ENCODE measurements at places on chromosomes 2 and 18.

GRCh38 chr2:239956818-239957261 is 68.3 kb downstream of the NDUFA10 start:
- DNase-seq: no peak

GRCh38 chr18:37457341-37457740 is 108.3 kb downstream of the CELF4 start:
- DNase-seq: no peak

GRCh38 chr2:136638193-136638592 is 127.2 kb upstream of the THSD7B start:
- no peak for DNase-seq

DNA sequence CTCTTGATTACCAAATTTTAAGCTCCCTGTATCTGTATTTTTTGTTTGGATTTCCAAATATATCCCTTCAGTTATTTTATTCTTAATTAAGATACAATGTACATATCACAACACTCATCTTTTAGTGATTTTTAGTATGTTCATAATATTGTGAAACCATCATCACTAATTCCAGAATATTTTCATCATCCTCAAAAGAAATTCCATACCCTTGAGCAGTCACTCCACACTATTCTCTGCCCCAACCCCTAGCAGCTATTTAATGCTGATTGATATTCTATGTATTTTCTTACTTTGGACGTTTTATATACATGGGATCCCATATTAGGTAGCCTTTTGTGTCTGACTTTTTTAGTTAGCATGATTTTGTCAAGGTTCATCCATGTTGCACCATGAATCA is 127.4 kb upstream of the SLC8A1 start:
- DNase-seq: no peak

DNA sequence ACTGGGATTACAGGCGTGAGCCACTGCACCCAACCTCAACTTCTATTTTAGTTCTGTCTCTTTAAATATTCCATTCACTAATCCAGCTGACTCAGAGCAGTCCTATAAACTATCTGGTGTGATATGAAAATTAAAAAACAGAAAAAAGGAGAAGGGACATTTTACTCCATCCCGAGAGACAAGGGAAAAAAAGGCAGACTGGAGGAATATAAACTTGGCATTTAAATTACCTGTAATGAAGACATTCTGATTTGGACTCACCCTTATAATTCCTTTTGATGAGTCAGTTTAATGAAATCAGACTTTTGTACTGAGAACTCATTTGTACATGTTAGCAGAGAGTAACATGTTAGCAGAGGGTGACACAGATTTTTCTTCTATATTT is 74.8 kb upstream of the RIOK3 start:
- DNase-seq: no peak

DNA sequence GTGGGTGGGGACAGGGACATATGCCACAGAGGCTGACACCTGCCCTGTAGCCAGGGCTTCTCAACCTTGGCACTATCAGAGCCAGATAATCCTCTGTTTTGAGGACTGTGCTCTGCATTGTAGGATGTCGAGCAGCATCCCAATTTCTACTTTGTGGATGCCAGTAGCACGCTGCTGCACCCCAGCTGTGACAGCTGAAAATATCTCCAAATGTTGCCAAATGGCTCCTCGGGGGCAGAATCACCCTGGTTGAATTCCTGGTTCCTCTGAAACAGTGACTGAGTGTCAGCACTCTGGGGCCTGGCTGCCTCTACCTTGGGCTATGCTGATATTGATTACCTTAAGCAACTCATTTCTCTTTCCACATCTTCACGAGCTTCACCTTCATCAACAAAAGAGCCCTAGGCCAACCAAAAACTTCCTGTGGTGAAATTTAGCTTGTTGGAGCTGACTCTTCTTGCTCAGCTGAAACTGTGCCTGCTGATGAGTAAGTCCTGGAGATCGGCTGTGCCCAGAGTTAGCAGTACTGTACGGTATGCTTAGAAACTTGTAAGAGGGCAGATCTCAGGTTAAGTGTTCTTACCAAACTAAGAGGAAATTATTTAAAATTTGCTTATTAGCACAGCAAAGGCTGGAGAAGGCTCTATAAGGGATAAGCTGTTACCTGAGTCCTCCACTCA is 138.1 kb downstream of the SEPTIN10 start:
- DNase-seq: no peak

- DNase-seq: no peak
Measured at GRCh38 chr18:63832470-63832869, 55.0 kb upstream of the SERPINB2 start.

DNA sequence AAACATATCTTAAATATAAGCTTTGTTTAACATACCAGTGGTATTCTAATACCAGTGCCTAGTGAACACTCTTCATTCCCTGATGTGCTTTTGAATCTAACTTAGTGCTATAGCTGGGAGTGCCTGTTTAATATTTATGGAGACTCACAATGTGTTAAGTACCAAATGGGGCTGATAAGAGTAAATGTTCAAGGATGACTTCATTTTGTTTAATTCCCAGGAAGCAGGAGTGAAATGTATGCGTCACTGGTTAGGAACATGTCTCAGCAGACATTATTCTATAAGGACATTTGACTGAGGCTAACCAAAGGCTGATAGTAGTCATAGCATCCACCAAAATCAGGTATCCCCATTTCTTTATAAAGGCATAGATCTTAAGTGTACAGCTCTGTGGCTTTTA is 31.7 kb upstream of the LINC00305 start:
- DNase-seq: no peak

DNA sequence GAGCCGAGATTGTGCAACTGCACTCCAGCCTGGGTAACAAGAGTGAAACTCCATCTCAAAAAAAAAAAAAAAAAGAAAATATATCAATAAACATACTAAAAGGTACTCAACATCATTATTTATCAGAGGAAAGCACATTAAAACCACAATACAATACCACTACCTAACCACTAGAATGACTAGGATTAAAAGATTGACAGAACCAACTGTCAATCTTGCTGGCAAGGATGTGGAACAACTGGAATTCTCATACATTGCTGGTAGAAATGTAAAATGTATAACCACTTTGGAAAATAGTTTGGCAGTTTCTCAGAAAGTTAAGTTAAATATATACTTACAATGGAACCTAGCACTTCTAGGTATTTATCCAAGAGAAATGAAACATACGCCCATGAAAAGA is 88.6 kb downstream of the B3GNT2 start:
- no peak for DNase-seq

GRCh38 chr2:234702731-234703225 is 205.9 kb upstream of the ARL4C start:
- no peak for DNase-seq

DNA sequence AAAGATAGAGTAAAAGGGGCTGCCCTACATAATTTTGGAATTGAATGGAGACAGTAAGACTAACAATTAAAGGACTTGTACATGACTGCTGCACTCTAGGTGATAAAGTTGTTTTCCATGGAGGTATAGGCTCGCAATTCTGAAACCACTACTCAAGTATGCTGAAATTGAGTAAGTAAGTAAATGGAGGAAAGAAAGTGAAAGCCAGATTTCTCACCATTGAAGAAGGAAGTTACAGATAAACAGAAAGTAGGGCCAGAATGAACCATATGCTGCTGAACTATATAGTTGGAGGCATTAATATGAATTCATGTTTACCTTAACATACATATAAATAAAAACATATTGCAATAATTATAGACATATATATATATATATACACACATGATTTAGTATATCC is 225.7 kb upstream of the ST6GAL2 start:
- DNase-seq: no peak

- no peak for DNase-seq
Measured at GRCh38 chr2:98524168-98524567, 79.5 kb downstream of the INPP4A start.

DNA sequence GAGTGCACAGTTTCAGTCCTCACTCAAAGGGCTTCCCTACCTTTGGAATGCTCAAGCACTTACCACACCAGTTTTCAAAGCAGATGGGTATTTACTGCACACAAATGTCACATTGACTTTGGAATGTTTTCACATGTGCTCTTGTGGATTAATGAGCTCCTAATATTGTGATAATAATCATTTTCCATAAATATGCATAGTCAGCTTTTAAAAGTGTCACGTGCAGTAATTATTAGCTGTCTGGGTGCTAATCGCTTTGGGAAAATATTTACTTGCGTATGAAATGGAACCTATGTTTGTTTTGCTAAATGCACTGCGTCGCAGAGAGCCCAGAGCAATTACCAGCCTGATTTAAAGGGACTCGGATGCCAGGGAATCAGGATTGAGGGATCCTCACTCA is 229.3 kb downstream of the SMAD2 start:
- no peak for DNase-seq

- no peak for DNase-seq
Measured at GRCh38 chr2:104599787-104600510, 254.0 kb upstream of the POU3F3 start.

- no peak for DNase-seq
Measured at GRCh38 chr18:79459946-79460480, 64.3 kb downstream of the NFATC1 start.

DNA sequence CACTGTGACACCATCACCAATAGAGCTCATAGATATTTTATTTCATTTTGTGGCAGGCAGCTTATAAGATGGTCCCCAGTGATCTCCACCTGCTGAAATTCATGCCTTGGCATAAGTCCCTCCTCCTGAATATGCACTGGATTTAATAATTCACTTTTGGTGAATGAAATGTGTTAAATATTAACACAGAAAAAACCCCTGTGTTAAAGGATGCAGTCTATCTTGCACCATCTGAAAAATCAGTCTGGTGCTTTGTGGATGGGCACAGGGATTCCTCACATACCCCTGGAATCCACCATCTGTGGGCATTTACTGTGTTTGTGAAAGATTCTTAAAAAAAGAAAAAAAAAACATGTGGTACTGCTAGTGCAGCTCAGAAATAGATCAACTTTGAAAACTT is 26.1 kb upstream of the WIPF1 start:
- DNase-seq: no peak

- peak; percentile 67 for DNase-seq
Measured at GRCh38 chr2:218003281-218003944, 618 bp upstream of the TNS1 start.

DNA sequence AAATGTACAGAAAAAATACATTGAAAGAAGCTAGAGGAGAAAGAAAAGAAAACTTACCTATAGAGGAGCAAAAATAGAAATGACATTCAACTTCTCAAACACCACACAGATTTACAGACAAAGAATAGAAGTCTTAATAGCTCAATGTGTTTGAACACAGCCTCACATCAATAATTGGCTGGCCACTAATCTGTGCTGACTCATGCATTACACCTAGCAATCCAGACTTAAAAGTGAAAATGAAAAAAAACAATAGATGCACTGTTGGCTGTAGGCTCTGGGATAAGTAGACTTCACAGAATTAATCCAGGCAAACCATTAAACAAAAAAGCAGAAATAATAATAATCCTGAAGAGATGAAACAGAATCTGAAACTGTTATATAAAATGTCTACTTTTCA is 961.3 kb upstream of the CELF4 start:
- DNase-seq: no peak

DNA sequence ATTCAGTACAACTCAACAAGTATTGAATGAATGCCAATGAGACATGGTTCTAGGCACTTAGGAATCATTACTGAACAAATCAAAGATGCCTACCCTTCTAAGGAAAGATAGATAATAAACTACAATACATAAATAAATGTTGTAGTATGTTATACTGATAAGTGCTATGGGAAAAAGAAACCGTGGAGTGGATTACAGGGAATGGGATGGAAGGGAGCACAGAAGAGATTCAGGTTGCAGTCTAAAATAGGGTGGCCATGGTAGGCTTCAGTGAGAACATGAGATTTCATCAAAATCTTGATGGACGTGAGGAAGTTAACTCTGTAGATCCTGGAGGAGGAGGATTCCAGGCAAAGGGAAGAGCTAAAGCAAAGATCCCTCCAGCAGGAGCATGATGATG is 17.9 kb upstream of the CREB1 start:
- DNase-seq: no peak

DNA sequence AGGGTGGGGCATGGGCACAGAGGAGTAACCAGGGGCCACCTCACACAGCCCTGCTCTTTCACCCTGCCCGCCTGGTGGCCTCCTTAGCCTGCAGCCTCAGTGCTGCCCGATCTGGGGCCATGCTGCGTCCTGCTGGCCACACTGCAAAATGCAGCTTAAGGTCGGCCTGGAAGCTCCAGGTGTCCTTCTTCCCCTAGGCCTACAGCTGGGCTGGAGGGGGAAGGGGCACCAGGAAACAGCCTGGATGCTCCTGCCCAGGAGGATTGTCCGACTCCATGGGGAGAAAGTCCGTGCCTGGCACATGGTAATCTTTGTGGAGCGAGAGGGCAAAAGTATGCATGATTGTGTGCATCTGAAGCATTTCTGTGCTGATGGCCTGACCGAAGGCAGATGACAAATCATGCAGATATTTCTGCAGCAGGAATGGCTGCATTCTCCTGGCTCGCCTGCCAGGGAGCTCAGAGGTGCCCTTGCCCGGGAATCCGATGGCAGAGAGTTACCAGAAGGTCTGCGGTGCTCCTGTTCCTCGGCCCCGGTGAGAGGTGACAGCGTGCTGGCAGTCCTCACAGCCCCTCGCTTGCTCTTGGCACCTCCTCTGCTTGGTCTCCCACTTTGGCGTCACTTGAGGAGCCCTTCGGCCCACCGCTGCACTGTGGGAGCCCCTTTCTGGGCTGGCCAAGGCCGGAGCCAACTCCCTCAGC is 12.8 kb upstream of the ALPP start:
- no peak for DNase-seq

DNA sequence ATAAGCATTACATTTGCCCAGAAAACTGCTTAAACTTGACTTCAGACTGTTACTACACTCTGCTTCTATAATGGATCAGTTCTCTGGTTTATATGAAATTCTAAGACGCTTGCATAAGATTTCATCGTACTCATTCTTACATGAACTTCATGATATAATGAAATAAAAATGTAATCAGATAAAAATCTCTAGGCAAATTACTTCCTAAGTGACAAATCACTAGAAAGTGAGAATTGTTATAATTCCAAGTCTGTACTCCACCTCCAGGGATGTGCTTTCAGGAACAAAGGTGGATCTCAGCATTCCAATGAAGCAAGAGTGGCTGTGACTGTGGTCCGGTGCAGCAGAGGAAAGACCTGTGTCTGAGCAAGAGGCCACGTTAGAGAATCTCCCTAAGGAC is 226.2 kb downstream of the PIEZO2 start:
- DNase-seq: no peak

DNA sequence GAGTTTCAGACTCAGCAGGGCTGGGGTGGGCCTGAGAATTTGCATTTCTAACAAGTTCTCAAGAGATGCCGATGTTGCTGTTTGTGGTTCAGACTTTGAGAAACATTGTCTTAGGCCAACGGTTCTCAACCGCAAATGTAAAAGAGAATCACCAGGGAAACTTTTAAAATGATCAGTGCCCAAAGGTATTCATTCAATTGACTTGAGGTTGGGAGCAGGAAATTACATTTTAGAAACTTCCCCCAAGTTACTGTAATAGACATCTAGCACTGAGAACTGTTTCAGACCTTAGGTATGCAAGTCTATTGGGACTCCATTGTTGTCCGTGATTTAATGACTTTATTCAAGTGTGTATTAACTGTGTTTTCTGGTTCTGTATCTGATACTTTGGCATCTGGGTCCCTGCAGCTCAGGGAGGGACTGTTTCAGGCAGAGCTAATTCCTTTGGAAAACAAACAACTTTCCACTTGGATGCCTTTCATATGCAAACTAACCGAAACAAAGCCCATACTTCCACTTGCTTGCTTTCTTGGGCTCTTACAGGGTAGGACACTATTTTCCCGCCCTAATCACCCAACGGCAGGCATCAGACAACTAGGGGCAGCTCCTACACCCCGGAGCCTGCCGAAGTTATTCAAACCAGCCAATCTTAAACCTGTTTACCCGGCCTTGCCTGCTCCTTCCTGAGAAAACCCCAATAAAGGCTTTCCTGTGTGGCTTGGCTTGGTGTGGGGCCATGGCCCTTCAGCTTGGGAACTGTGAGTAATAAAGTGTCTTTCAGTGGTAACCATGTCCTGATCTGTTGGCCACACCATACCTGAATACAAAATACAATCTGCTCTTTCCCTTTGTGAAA is 97.6 kb downstream of the POLE4 start:
- DNase-seq: no peak
